Ovary (tissue), 10 donors: ENCODE measurements at places on chromosomes 16 and 17. TPM values are rescaled to one million over a fixed set of nuclear protein-coding genes. Genes with fewer than 3 reads are reported as not detected.

Gene CRHR1
- total RNA-seq = not detected

Gene RNF166
- 26.2 TPM for total RNA-seq

DNA sequence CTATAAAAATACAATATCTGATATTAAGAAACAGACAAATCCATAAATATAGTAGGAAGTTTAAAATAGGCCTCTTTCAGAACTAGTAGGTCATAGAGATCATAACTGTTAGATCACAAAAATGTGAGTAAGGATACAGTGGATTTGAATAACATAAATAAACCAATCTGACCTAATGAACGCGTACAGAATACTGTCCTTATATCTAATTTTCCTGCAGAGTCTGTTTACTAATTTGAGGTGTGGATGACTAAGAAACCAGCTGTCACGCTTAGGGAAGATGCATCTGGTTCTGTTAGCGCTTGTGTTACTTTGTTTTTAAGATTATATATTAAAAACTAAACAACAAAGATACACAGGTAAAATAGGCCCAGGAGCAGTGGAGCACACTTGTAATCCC lies 14.8 kb downstream of the CPD start:
- H3K36me3 ChIP-seq = no peaks in the 10 kb centered on the region
- DNase-seq = no peak
- no peaks in the 10 kb centered on the region for H3K27me3 ChIP-seq
- H3K27ac ChIP-seq = no peak overlapping the region
- no peaks in the 10 kb centered on the region for H3K4me1 ChIP-seq
- H3K4me3 ChIP-seq = no peak overlapping the region

GRCh38 chr16:64305663-64306062 lies 816.2 kb downstream of the CDH11 start:
- no peak overlapping the region for H3K27ac ChIP-seq
- no peaks in the 10 kb centered on the region for H3K27me3 ChIP-seq
- H3K4me3 ChIP-seq = no peak overlapping the region

Gene KRTAP2-1
- total RNA-seq = not detected

Gene PEX12
- total RNA-seq = 9.2 TPM

Gene LRRC46
- 0.35 TPM for total RNA-seq

GRCh38 chr16:23950898-23951297 lies 115.1 kb downstream of the PRKCB start:
- H3K4me3 ChIP-seq = no peak overlapping the region
- no peaks in the 10 kb centered on the region for H3K36me3 ChIP-seq
- no peaks in the 10 kb centered on the region for H3K4me1 ChIP-seq
- DNase-seq = no peak
- no peak overlapping the region for H3K27ac ChIP-seq
- no peaks in the 10 kb centered on the region for H3K27me3 ChIP-seq

GRCh38 chr16:52727849-52728248 lies 180.9 kb upstream of the TOX3 start:
- no peaks in the 10 kb centered on the region for H3K36me3 ChIP-seq
- no peak overlapping the region for H3K27ac ChIP-seq
- H3K4me3 ChIP-seq = no peak overlapping the region
- no peaks in the 10 kb centered on the region for H3K4me1 ChIP-seq

- H3K27ac ChIP-seq = no peak within 1 kb of the TSS
- DNase-seq = no peak
- peaks cover 8% of the 10 kb centered on the region for H3K27me3 ChIP-seq
- no peak within 1 kb of the TSS for H3K4me3 ChIP-seq
Observed at GRCh38 chr17:44655983-44656710, at the start of gene MEIOC. Gene MEIOC, plus strand, starts transcription at chr17:44656468. Its CDS starts 146 bp downstream, at chr17:44656614.

DNA sequence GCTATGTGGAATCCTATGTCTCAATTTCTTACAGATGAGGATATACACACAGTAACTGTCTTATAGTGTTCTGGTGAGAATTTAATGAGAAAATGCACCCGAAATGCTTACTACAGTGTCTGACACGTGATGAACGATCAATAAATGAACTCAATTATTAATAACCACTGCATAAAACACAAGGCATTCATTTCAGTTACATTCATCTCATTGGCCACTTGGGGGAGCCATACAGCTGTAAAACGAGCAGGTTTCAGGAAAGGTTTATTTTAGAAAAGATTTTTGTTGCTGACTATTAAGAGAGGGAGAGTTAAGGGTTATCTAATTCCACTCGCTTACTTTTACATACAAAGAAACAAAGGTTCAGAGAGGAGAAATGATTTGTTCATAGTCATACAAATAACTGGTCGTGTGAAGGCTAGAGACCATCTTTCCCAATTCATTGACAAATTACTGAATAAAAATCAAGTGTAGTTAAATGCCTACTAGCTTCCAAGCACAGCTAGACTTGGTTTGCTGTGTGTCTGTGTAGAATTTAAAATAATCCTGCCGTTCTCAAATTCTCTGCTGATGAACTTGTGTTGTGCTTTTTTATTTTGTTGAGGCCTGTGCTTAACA lies 160.1 kb downstream of the MAP2K4 start:
- DNase-seq = peak; percentile 49
- no peaks in the 10 kb centered on the region for H3K27me3 ChIP-seq
- no peaks in the 10 kb centered on the region for H3K36me3 ChIP-seq
- H3K4me3 ChIP-seq = no peak overlapping the region
- no peak overlapping the region for H3K27ac ChIP-seq

- H3K27me3 ChIP-seq = no peaks in the 10 kb centered on the region
- no peak for DNase-seq
- no peak overlapping the region for H3K27ac ChIP-seq
- no peak overlapping the region for H3K4me3 ChIP-seq
- H3K36me3 ChIP-seq = no peaks in the 10 kb centered on the region
Observed at GRCh38 chr16:1345087-1345486, 6.6 kb downstream of the TSR3 start.

Gene SMIM5
- 2.3 TPM for total RNA-seq

GRCh38 chr16:13157082-13157481 lies 255.7 kb downstream of the SHISA9 start:
- H3K4me1 ChIP-seq = no peaks in the 10 kb centered on the region
- H3K36me3 ChIP-seq = no peaks in the 10 kb centered on the region
- H3K4me3 ChIP-seq = no peak overlapping the region
- no peak for DNase-seq
- H3K27me3 ChIP-seq = no peaks in the 10 kb centered on the region
- H3K27ac ChIP-seq = no peak overlapping the region

DNA sequence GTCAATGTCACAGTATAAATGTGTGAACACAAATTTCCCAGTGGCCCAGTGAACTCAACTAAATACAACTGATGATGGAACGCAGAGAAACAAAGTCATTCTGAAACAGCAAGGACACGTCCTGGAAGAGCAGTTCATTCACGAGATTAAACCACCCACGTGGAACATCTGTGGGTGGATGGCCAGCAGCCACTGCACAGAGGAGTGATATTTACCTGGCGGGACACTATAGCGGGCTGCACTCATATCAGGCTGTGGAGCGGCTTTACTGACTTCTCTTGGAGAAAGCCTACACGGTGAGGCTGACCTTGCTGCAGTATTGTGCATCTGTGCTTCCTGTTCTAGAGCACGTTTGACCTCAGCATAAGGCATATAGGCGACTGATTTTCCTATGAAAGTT lies 87.3 kb downstream of the TTC19 start:
- peaks cover 3% of the 10 kb centered on the region for H3K4me1 ChIP-seq
- H3K4me3 ChIP-seq = no peak overlapping the region
- H3K27me3 ChIP-seq = no peaks in the 10 kb centered on the region
- no peaks in the 10 kb centered on the region for H3K36me3 ChIP-seq
- no peak overlapping the region for H3K27ac ChIP-seq

- no peaks in the 10 kb centered on the region for H3K27me3 ChIP-seq
- no peak overlapping the region for H3K4me3 ChIP-seq
- H3K36me3 ChIP-seq = no peaks in the 10 kb centered on the region
- DNase-seq = no peak
Observed at GRCh38 chr16:28297784-28298510, 5.6 kb downstream of the SBK1 start.

- no peak overlapping the region for H3K4me3 ChIP-seq
- no peaks in the 10 kb centered on the region for H3K27me3 ChIP-seq
- DNase-seq = no peak
- H3K27ac ChIP-seq = no peak overlapping the region
- H3K4me1 ChIP-seq = no peaks in the 10 kb centered on the region
Observed at GRCh38 chr17:71935341-71935740, 185.5 kb upstream of the SOX9 start.

GRCh38 chr16:29028457-29029167 lies 43.8 kb downstream of the LAT start:
- no peak overlapping the region for H3K27ac ChIP-seq
- no peak overlapping the region for H3K4me3 ChIP-seq
- H3K27me3 ChIP-seq = no peaks in the 10 kb centered on the region

DNA sequence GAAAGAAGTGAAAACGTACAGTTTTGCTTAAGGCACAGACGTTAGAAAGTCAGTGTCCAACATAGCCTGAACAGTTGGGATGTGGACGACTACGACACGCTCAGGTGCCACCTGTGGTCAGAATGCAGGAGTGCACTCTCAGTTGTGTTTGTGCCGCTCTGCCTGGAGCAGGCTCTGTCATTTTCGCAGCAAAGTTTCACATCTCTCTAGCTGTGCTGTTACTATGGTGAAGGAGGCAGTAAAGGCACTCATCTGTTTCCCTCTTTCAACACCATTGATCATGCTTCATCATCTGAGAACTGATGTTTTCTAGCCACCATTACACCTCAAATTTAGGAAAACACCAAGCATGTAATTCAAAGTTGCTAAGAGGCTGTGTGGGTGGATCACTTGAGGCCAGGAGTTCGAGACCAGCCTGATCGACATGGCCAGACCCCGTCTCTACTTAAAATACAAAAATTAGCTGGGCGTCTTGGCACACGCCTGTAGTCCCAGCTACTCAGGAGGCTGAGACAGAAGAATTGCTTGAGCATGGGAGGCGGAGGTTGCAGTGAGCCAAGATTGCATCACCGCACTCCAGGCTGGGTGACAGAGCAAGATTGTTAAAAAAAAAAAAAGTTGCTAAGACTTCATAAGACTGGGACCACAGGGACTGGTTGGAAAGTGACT lies 44.9 kb upstream of the DNAJA2 start:
- no peak overlapping the region for H3K27ac ChIP-seq
- no peak for DNase-seq
- no peaks in the 10 kb centered on the region for H3K4me1 ChIP-seq
- no peak overlapping the region for H3K4me3 ChIP-seq

Gene UBN1
- total RNA-seq = 27.3 TPM

Gene HID1
- 10.3 TPM for total RNA-seq

DNA sequence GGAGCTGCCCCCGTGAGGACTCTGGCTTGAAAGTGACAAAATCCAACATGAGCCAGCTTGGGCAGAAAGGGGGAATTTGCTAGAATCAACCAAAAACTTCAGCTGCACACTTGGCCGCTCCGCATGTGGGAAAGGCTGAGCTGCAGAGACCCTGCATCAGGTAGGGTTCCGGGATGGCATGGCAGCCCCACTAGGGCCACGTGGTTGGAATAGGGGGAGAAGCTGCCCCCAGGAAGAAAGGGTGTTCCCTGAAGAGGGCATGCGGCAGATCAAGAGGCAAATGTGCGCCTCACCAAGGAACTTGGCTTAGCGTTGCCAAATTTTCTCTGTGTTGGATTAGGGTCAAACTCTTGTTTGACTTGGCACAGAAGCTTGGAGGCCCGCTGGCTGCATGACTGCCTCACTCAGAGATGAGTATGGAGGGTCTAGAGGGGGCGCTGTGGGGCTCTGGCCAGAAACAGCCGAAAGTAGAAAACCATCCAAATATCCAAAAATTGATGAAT lies 29.2 kb upstream of the WFIKKN2 start:
- no peak overlapping the region for H3K4me3 ChIP-seq
- no peaks in the 10 kb centered on the region for H3K27me3 ChIP-seq
- peaks cover 3% of the 10 kb centered on the region for H3K4me1 ChIP-seq
- peak; percentile 69 for DNase-seq
- H3K36me3 ChIP-seq = no peaks in the 10 kb centered on the region

DNA sequence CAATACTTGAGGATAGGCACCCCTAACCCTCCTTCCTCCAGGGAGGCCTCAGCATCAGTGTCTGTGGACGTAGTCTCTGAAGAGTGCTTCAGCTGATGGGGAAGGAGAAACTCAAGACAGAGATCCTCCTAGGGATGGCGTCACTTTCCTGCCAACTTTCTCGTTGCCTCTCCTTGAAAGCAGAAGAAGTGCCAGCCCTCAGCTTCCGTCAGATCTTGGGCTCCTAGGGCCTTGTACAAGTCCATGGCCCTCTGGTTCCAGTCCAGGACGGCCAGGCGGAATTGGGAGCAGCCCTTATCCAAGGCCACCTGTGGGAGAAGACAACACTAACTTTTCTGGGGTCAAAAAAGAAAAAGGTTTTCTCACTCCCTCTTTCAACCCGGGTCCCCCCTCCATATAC lies 1.3 kb downstream of the SAT2 start:
- H3K27ac ChIP-seq = peak overlapping the region; percentile 97
- peaks cover 7% of the 10 kb centered on the region for H3K4me1 ChIP-seq
- H3K27me3 ChIP-seq = no peaks in the 10 kb centered on the region
- H3K36me3 ChIP-seq = no peaks in the 10 kb centered on the region
- H3K4me3 ChIP-seq = no peak overlapping the region

- H3K27me3 ChIP-seq = no peaks in the 10 kb centered on the region
- peaks cover 11% of the 10 kb centered on the region for H3K4me1 ChIP-seq
- peak; percentile 86 for DNase-seq
- peak overlapping the region; percentile 100 for H3K27ac ChIP-seq
Observed at GRCh38 chr16:30658731-30659506, 688 bp downstream of the FBRS start.

GRCh38 chr17:68260051-68260762 lies 12.4 kb downstream of the AMZ2 start:
- no peaks in the 10 kb centered on the region for H3K4me1 ChIP-seq
- H3K27ac ChIP-seq = no peak overlapping the region
- no peaks in the 10 kb centered on the region for H3K36me3 ChIP-seq
- DNase-seq = no peak
- H3K27me3 ChIP-seq = no peaks in the 10 kb centered on the region

GRCh38 chr16:80594756-80595155 lies 54.0 kb downstream of the DYNLRB2 start:
- no peak overlapping the region for H3K4me3 ChIP-seq
- DNase-seq = no peak
- no peak overlapping the region for H3K27ac ChIP-seq
- H3K36me3 ChIP-seq = no peaks in the 10 kb centered on the region
- H3K4me1 ChIP-seq = no peaks in the 10 kb centered on the region

DNA sequence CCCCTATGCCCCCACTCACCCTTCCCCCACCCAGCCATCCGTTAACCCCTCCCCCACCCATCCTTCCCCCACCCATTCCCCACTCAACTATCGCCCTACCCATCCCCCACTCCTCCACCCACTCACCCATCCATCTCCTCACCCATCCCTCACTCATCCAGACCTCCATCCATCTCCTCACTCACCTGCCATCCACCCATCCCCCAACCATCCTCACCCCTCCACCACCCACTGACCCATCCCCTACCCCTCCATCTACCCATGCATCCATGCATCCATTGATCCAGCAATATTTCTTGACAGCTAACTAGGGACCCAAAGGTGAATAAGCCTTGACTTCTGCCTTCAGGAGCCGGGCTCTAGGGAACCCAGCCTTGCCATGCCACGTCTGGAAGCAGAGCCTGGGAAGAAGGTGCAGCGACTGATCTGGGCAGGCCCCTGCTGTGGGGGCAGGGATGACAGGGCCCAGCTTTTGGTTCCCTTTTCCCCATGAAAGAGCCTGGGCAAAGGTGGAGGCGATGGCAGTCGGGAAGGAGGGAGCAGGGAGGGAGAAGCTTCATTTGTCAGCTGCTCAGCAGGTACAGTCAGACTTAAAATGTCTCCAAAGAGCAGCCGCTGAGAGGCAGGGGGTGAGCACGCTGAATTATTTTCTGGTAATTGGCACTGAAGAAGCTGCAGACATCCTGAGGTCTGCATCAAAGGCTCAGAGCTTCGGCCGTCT lies 23.1 kb upstream of the DOC2B start:
- no peaks in the 10 kb centered on the region for H3K36me3 ChIP-seq
- no peak overlapping the region for H3K27ac ChIP-seq
- H3K4me3 ChIP-seq = no peak overlapping the region
- no peak for DNase-seq
- H3K27me3 ChIP-seq = no peaks in the 10 kb centered on the region
- H3K4me1 ChIP-seq = no peaks in the 10 kb centered on the region

Gene EVPLL
- total RNA-seq = not detected
